Activated T-cell treated with anti-CD3 and anti-CD28 coated beads, Interleukin-2, amount 50 U/mL, for 72 hours (primary cell): ENCODE measurements at places on chromosomes 12 and 14. TPM values are rescaled to one million over a fixed set of nuclear protein-coding genes. Genes with fewer than 3 reads are reported as not detected.

MDM2 gene
- total RNA-seq, result 225 TPM

BHLHE41 gene
- not detected for total RNA-seq

SDR9C7 gene
- total RNA-seq, result 0.14 TPM

KTN1 gene
- total RNA-seq, result 144 TPM

IFNG-AS1 gene
- not detected for total RNA-seq

FAM234B gene
- 7.8 TPM for total RNA-seq

TMEM119 gene
- total RNA-seq, result 0.74 TPM
